Endothelial cell of umbilical vein (primary cell): ENCODE measurements at places on chromosomes 6 and 20. TPM values are rescaled to one million over a fixed set of nuclear protein-coding genes. Genes with fewer than 3 reads are reported as not detected.

Gene TREM1
- total RNA-seq: not detected in 2 replicates

Gene ID1
- 64.4 and 78.9 TPM in 2 replicates for total RNA-seq

Gene SPACA1
- not detected in 2 replicates for total RNA-seq

Gene PCSK2
- total RNA-seq: not detected in 2 replicates

Gene ATXN1
- total RNA-seq: 33.0 and 34.1 TPM in 2 replicates

Gene ATP6V1G2
- total RNA-seq: 0.84 and 1.4 TPM in 2 replicates

Gene ESR1
- total RNA-seq: not detected in 2 replicates

Gene EDN3
- total RNA-seq: not detected in 2 replicates

Gene TULP1
- total RNA-seq: not detected in 2 replicates

Gene LY6G6C
- total RNA-seq: 0.35 TPM in 1 of 2 replicates, not detected in the other

Gene KIFC1
- total RNA-seq: 63.4 and 65.9 TPM in 2 replicates

Gene CNKSR3
- 11.0 and 15.6 TPM in 2 replicates for total RNA-seq

Gene CDKN1A
- 170 and 199 TPM in 2 replicates for total RNA-seq

Gene DYNLT2
- 0.88 and 1.5 TPM in 2 replicates for total RNA-seq

Gene SLA2
- not detected in 2 replicates for total RNA-seq

Gene TRIM15
- not detected in 2 replicates for total RNA-seq

Gene CYP39A1
- total RNA-seq: not detected in 2 replicates

Gene CCND3
- total RNA-seq: 87.5 and 96.7 TPM in 2 replicates

Gene SLC13A3
- total RNA-seq: 0.09 and 0.40 TPM in 2 replicates

Gene C6orf163
- 2.2 and 2.5 TPM in 2 replicates for total RNA-seq

Gene POM121L2
- total RNA-seq: not detected in 2 replicates

Gene C6orf141
- 13.7 and 15.5 TPM in 2 replicates for total RNA-seq

Gene SCRT2
- not detected in 2 replicates for total RNA-seq

Gene NOL4L
- total RNA-seq: 79.6 and 95.0 TPM in 2 replicates
